HEK293T (cell line): ENCODE measurements at places on chromosomes 13 and 19.
A peak's percentile ranks its signal among the peaks of the same experiment; 100 is the strongest.

GRCh38 chr19:42295831-42296525, 6.0 kb upstream of the PRR19 start:
- peak; percentile 77 for DNase-seq

DNA sequence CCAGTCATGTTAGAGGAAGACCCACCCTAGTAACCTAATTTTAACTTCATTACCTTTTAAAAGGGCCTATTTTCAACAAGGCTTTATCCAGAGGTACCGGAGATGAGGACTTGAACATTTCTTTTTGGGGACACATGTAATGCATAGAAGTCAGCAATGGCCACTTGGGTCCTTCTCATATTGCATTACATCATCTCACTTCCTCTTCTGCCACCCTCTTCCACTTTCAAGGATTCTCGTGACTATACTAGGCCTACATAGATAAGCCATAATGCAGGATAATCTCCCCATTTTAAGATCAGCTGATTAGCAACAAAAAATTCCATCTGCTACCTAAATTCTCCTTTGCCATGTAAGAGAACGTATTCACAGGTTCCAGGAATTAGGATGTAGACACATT, 557.2 kb downstream of the KCTD12 start:
- no peak for DNase-seq

GRCh38 chr13:79226938-79227337, 179.1 kb downstream of the RBM26 start:
- DNase-seq: peak; percentile 50

DNA sequence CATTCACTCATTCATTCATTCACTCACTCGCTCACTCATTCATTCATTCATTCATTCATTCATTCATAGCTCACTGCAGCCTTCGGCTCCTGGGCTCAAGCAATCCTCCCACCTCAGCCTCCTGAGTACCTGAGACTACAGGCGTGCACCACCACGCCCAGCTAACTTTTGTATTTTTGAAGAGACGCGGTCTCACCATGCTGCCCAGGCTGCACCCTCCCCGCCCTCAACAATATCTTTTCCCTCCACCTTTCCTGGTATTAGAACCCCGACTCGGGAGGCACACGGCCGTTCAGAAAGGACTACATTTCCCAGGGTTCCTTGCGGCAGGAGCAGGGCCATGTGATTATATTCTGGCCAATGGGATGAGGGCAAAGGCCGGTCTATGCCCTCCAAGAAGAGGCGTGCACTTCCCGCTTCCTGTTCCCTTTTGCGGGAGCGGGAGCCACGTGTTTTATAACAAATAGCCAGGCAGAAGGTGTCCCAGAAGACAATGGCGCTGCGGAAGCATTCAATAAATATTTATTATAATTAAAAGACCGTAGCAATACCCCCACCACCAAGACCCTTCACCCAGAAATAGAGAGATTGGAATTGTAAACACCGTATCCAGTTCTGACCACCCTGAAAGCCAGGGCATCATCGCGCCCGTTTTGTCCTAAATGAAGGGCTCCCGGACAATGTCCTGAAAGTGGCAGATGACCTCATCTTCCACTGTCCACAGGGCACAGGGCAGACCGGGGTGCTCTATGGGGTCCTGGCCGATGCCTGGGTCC, 15.9 kb downstream of the TICAM1 start:
- peak; percentile 94 for DNase-seq

DNA sequence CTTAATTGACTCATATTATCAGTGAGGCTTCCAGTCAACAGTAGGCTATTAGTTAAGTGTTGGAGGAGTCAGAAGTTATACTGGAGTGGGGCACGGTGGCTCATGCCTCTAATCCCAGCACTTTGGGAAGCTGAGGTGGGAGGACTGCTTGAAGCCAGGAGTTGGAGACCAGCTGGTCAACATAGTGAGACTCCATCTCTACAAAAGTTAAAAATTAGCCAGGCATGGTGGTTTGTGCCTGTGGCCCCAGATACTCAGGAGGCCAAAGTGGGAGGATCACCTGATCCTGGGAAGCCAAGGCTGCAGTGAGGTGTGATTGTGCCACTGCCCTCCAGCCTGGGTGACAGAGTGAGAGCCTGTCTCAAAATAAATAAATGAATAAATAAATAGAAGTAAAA, 53.2 kb downstream of the COMP start:
- DNase-seq: no peak

- no peak for DNase-seq
Measured at GRCh38 chr19:2055931-2056836, 5.1 kb upstream of the MKNK2 start.

DNA sequence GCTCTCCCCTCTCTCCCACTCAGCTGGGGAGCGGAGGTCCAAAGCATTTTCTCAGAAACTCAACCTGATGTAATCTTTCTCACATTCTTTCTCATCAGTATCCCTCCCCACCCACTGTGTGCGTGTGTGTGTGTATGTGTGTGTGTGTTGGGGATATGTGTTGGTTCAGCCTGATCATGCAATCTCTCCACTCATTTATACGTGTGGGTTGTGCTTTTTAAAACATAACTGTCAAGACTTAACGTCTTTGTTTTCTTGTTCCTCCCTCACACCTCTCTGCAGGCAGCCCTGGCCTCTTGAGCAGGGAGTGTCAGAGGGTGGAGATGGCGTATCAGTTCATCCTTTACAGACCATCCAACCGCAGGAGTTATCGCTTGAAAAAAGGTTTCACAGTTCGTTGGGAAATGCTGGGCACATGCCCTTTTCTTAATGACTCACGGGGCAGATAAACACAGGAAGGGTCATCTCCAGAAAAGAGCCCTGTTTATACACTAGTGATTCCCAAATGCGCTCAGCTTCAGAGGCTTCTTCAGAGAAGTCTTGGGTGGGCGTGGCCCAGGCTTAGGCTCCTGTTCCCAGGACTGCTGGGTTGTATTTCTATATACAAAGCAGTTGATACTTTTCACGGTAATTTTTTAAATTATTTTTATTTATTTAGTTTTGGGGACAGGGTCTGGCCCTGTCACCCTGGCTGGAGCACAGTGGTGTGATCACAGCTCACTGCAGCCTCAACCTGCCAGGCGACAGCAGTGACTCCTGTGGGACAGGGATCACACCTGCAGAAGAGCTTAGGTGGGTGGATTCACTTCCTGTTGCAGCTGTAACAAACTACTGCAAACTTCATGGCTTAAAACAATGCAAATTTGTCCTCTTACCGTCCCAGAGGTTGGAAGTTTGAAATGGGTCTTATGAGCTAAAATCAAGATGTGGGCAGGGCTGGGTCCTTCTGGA, 60.3 kb downstream of the CCDC70 start:
- no peak for DNase-seq

GRCh38 chr13:105147461-105147860, 1388.0 kb downstream of the EFNB2 start:
- no peak for DNase-seq

GRCh38 chr19:42480335-42481095, 37.8 kb upstream of the CXCL17 start:
- DNase-seq: no peak

- no peak for DNase-seq
Measured at GRCh38 chr19:39160523-39160861, 34.9 kb downstream of the PAK4 start.

GRCh38 chr13:76929851-76930374, 18.4 kb upstream of the ACOD1 start:
- DNase-seq: no peak

DNA sequence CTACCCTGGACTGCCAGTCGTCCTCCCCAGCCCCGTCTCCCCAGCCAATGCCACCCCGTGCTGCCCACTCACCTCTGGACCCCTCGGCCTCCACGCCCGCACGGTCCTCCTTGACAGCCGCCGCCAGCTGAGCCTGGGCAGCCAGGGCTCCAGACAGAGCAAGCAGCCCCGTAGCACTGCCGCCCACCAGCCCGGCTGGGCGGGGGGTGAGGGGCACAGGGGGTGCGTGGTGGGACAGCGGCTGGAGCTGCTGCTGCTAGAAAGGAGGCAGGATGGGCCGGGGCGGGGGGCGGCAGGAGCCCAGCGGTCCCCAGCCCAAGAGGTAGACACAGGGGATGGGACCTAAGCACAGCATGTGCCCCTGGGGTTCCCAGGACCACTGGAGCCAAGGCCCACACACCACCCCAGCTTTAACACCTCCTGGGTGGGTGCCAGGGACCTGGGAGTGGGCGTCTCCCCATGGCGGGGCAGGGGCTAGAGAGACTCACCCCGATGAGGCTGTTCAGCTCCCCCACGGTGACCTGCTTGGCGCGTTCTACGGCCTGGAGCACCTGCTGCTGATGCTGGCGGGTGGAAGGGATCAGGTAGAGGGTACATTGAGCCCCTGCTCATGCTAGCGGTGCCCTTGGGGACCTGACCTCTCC, 9.7 kb downstream of the TLE2 start:
- no peak for DNase-seq

DNA sequence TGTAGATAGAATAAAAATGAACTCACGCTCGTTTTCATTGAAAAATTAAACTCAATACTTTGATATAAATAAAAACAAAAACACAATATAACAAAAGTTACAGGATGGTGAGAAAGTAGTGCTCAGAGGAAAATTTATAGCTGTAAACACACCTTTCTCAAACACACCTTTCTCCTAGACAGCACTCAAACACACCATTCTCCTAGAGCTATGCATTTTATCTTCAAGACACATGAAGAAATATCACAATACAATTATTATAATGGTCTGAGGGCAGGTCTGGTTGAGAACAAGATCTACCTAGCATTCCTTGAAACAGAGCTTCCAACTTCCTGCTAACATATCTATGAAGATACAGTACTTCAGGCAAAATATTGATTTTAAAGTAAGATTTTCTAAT, 183.4 kb upstream of the NBEA start:
- DNase-seq: no peak

DNA sequence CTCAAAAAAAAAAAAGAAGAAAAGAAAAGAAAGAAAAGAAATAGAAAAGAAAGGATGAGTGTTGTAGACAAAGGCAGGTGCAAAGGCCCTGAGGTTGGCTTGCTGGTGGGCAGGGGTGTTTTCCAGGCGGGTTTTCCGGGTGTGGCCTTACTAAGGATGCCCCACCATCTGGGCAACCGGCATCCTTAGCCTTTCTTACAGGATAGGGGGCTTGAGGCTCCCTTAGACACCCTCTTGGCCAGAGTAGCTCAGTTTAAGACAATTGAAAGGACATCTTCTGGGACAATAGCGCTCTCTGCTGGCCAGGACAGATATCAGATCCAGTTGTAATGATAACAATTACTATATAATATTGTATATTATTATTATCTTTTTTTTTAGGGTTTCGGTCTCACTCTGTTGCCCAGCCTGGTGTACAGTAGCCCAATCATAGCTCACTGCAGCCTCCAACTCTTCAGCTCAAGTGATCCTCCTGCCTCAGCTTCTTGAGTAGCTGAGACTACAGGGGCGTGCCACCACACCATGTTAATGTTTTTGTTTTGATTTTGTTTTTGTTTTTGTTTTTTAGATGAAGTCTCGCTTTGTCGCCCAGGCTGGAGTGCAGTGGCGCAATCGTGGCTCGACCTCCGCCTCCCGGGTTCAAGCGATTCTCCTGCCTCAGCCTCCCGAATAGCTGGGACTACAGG, 1.4 kb upstream of the QTRT1 start:
- peak; percentile 46 for DNase-seq

- DNase-seq: no peak
Measured at GRCh38 chr13:88761145-88761544, 1090.0 kb downstream of the SLITRK5 start.

DNA sequence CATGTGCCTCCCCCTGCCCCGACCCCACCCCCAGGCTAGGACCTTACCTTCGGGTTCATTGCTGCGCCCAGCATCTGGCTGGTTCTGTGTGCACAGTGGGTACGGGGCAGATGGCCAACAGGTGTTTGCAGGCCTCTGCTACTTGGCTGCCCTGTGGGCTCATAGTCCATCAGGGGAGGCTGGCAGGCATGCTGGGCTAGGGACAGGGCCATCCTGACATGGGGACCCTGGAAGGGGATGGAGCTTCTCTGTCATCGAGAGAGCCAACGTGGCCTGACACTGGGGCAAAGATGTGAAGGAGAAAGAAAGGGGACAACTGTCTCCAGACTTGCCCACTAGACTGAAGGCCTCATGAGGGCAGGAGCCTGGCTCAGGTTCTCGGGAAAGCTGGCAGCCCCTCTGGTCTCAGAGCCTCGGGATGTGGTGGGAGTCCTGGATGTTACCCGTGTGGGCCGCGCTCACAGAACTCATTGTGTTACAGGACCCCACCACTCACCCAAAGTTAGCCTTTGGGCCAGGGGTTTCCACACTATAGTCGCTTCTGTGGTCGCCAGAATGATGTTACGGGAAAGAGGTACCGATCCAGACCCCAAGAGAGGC, 4.7 kb downstream of the ZNF536 start:
- no peak for DNase-seq

DNA sequence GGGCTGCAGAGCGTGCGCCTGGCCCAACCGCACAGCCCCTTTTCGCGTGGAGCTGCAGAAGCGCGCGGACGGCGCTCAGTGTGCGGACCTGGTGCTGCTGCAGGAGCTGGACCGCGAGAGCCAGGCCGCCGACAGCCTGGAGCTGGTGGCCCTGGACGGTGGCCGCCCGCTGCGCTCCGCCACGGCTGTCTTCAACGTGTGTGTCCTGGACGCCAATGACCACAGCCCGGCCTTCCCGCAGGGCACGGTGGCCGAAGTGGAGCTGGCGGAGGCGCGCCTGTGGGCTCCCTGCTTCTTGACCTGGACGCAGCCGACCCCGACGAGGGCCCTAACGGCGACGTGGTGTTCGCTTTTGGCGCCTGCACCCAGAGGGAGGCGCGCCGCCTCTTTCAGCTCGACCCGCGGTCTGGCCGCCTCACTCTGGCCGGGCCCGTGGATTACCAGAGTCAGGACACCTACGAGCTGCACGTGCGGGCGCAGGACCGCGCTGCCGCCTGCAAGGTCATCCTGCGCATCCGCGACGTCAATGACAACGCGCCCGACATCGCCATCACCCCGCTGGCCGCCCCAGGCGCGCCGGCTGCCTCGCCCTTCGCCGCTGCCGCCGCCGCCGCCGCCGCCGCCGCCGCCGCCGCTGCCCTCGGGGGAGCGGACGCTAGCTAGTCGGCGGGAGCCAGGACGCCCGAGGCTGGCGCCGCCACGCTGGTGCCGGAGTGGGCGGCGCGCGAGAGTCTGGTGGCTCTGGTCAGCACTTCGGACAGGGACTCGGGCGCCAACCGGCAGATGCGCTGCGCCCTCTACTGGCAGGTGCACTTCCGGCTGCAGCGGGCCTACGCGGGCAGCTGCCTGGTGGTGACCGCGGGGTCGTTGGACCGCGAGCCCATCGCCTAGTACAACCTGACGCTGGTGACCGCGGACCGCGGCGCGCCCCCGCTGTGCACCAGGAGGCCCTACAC, 172.2 kb downstream of the OLFM4 start:
- no peak for DNase-seq

GRCh38 chr13:97390941-97391600, 42.9 kb upstream of the RAP2A start:
- DNase-seq: no peak

DNA sequence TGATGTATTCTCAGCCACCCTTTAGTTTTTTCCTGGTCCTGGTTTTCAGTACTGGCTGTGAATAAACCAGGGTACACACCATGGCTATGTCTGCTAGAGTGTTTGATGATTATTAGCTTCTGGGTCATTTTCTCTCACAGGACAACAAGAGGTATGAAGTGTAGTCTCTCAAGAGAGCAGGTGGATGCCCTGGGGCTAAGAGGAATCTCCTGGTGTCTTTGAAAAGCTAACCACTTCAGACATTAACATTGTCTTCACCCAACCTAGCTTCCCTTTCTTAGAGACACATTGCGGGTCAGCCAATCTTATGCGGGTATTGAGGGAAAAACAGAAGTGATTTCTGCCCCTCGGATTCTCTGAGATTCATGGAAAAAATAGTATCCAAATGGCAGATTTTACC, 1.6 kb downstream of the ZNF730 start:
- no peak for DNase-seq

GRCh38 chr13:112341976-112342735, 34.0 kb upstream of the SPACA7 start:
- no peak for DNase-seq
